Stimulated activated CD8-positive, alpha-beta memory T cell treated with anti-CD3 and anti-CD28 coated beads, Interleukin-4, amount 100 ng/mL, for 4 hours (primary cell): ENCODE measurements at places on chromosomes 2 and 18.

GRCh38 chr18:2027756-2028155 is 543.5 kb downstream of the METTL4 start:
- no peak for DNase-seq

DNA sequence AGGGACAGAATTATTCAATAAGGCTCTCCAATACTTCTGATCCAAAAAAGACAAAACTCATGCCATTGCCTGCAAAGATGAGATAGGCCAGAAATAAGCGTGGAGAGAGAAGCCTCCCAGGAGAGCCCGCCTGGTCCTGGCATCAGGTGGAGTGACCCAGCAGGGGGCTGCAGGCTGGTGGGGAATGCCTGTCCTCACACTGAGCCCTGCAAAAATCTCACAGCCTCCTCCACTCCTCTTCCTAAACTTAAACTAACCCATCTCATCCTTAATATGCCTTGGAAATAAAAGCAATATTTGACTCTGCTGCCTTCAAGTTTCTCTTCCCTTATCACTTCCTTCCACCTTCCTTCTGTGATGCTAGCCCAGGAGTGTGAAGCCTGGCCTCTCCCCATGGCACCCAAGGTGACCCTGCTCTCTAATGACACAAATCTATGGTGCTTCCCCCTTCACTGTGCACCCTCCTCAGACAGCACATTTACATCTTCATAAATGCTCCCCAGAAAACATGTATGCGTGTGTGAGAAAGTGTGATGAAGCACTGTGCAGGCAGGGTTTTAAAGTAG is 218.4 kb downstream of the ANAPC1 start:
- no peak for DNase-seq

DNA sequence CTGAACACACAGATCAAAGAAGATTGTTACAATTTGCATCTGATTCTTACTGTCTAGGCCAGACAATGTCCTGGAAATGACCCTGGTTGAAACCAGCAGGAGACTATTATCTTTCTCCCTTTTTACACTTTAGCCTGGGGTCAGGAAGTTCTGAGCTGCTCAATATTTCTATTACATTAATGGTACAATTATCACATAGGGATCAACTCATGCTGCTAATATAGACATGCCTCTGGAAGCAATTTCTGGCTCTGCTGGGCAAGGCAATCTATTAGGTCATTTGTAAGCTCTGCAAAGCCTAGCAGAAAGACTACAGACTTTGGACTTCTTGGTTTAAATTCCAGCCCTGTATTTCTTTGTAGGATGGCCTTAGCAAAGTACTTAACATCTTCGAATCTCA is 205.3 kb downstream of the LRP1B start:
- DNase-seq: no peak

GRCh38 chr2:166314022-166314759 is 61.6 kb downstream of the SCN9A start:
- DNase-seq: no peak

- no peak for DNase-seq
Measured at GRCh38 chr2:218879776-218880101, 913 bp upstream of the WNT10A start.

- DNase-seq: no peak
Measured at GRCh38 chr2:108924580-108925251, 64.3 kb downstream of the EDAR start.

- no peak for DNase-seq
Measured at GRCh38 chr18:13613591-13614501, 112.5 kb downstream of the FAM210A start.

- no peak for DNase-seq
Measured at GRCh38 chr2:222671259-222672067, at the start of gene MOGAT1. MOGAT1 (plus strand) TSS chr2:222671658; CDS start chr2:222671786, 128 bp downstream.

GRCh38 chr2:113675875-113676274 is 48.8 kb downstream of the RABL2A start:
- DNase-seq: no peak

GRCh38 chr18:65435534-65435933 is 315.3 kb upstream of the CDH7 start:
- DNase-seq: no peak

DNA sequence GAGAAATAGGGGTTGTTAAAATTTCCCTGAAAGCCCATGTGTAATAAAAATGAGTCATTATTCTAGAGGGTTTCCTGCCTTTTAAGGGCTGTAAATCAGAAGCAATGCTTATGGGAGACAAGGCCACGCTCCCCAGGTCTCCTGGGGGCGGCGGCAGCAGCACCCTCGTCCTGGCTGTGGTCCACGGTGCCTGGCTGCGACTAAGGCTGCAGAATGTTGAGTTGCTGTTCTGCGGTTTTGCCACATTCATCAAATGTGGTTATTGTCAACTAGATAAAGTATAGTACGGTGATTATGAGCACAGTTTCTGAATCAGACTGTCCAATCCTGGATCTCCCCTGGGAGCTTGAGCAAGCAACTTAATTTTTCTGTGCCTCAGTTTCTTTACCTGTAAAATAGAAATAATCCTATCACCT is 11.9 kb upstream of the AGFG1 start:
- DNase-seq: peak; percentile 65
